ENCODE measurements at places on chromosomes 4 and X. TPM values are rescaled to one million over a fixed set of nuclear protein-coding genes. Genes with fewer than 3 reads are reported as not detected.
A peak's percentile ranks its signal among the peaks of the same experiment; 100 is the strongest.

DNA sequence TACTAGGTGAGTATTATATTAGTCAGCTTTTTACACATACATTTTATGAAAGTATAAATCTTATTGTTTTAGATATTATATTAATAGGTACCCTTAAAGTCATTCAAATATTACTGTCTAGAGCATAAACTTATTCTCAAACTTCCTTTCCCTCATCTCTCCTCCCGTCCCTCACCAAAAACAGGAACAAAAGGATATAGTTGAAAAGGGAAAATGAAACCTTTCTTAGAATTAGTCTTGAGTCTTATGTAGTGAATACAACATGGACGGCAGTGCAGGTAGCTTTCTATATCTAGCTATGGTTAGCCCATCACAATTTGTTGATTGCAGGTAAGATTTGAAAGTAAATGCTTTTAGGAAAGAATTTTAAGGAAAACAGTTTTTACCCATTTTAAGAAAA lies 65.6 kb downstream of the RBPJ start:
- no peak overlapping the region for H3K4me3 ChIP-seq
- no peak overlapping the region for H3K27ac ChIP-seq
- no peak for DNase-seq
- H3K4me1 ChIP-seq: peaks cover 38% of the 10 kb centered on the region
- H3K36me3 ChIP-seq: peaks cover 47% of the 10 kb centered on the region

DNA sequence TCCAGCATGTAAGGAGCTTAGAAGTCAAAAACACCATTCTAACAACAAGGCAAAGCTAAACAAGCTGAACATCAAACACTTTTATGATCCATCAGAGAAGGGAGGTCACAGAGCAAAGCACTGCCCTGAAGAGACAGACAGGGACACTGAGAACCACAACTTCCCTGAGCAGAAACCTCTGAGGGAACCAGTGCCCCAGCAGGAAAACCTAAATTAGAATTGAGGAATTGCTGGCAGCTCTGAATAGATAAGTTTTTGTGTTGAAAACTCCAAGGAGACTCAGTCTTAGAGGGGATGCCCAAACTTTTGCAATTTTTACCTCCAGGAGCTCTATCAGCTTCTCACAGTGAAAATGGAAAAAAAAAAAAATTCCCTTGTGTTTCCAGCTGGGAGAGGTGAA lies 83.0 kb upstream of the MAPK10 start:
- H3K27ac ChIP-seq: no peak overlapping the region
- no peaks in the 10 kb centered on the region for H3K4me1 ChIP-seq
- no peak overlapping the region for H3K4me3 ChIP-seq
- peaks cover 8% of the 10 kb centered on the region for H3K27me3 ChIP-seq
- no peaks in the 10 kb centered on the region for H3K36me3 ChIP-seq

The OTC gene
- not detected for total RNA-seq

The SRPK3 gene
- not detected for total RNA-seq

DNA sequence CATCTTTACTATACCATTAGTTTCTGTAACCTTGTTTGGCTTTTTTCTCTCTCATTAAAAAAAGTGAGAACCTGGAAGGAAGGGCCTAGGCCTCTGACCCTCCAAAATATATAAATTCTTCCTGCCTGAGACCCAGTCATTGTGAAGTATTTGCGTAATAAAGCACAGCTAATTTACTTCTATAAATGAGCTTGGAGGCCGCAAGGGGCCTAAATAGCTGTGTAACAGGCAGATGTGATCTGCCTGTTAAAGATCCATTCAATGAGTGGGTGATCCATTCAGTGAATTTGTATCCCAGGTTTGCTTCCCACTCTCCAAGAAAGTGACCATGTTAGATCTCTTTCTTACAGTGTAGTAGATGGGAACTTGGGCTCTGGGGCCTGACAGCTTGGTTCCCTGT lies 595 bp upstream of the PYURF start:
- no peak for DNase-seq
- H3K4me3 ChIP-seq: peak overlapping the region; percentile 83
- peaks cover 17% of the 10 kb centered on the region for H3K36me3 ChIP-seq
- H3K4me1 ChIP-seq: peaks cover 45% of the 10 kb centered on the region
- H3K27ac ChIP-seq: no peak overlapping the region
- no peaks in the 10 kb centered on the region for H3K27me3 ChIP-seq

- DNase-seq: no peak
- H3K4me1 ChIP-seq: peaks cover 5% of the 10 kb centered on the region
- no peak overlapping the region for H3K4me3 ChIP-seq
- H3K27ac ChIP-seq: no peak overlapping the region
These were observed 128.9 kb upstream of the LEF1 start for GRCh38 chr4:108297605-108298004.

The MAGEA10 gene
- total RNA-seq: not detected

The SGMS2 gene
- total RNA-seq: 0.48 TPM

DNA sequence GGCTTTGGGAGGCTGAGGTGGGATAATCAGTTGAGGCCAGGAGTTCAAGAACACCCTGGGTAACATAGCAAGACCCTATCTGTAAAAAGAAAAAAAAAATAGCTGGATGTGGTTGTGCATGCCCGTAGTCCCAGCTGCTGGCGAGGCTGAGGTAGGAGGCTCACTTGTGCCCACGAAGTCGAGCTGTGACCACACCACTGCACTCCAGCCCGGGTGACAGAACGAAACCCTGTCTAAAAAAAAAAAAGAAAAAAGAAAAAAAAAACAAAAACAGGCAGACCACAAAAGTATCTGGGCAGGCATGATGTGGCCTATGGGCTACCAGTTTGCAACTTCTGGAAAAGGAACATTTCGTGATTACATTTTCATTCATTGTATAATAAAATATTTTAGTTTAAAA lies 38.1 kb upstream of the RASGEF1B start:
- no peak for DNase-seq
- H3K36me3 ChIP-seq: no peaks in the 10 kb centered on the region
- peaks cover 21% of the 10 kb centered on the region for H3K4me1 ChIP-seq
- H3K27me3 ChIP-seq: no peaks in the 10 kb centered on the region
- H3K4me3 ChIP-seq: no peak overlapping the region
